ENCODE measurements at places on chromosomes 1 and 21.

DNA sequence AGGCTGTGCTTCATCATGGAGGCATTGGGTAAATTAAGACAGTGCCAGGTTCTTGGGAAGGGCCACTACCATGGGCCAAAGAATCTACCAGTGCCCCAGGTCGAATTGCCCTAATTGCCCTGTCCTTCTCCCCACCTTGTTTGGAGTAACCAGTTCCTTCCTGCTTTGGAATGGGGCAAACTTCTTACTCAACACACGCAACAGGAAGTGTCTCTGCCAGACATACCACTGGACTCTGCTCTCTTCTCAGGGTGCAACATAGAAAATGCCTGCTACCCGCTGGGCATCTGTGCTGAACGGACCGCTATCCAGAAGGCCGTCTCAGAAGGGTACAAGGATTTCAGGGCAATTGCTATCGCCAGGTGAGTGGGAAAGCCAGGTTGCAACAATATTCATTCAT lies 15.8 kb downstream of the CDA start:
- DNase-seq = no peak

DNA sequence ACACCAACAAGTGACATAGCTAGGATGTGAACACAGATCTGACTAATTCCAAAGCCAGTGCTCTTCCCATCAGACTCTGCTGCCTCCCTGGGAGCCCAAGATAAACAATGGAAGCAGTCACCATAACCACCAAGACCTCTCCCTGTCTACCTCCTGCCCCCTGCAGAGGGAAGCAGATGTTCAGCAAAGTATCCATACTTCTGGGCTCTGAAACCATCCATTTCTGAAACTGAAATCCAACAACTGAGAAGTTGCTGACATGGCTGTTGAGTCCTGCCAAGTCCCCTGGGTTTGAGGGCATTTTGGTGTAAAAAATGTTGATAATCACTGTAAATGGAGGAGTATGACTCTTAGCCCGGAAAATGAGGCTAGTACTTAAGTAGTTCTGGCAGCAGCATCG lies 102.1 kb downstream of the TYW3 start:
- no peak for DNase-seq

DNA sequence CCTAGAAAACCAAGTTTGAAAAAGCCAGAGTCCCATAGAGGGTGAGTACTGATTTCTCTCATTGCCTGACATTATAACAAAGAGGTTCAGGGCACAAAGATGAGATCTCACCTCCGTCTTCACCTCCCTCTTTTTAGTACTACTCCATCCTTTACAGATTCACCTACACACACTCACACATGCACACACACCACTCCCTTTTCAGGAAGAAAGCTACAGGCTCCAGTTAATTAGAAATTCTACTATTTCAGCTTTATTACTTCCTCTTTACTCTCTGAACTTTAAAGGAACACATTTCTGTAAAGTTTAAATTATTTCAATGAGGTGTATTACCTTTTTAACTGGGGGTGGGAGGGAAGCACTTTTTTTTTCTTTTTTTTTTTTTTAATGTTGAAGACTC lies 59.6 kb upstream of the PRDX6 start:
- no peak for DNase-seq

DNA sequence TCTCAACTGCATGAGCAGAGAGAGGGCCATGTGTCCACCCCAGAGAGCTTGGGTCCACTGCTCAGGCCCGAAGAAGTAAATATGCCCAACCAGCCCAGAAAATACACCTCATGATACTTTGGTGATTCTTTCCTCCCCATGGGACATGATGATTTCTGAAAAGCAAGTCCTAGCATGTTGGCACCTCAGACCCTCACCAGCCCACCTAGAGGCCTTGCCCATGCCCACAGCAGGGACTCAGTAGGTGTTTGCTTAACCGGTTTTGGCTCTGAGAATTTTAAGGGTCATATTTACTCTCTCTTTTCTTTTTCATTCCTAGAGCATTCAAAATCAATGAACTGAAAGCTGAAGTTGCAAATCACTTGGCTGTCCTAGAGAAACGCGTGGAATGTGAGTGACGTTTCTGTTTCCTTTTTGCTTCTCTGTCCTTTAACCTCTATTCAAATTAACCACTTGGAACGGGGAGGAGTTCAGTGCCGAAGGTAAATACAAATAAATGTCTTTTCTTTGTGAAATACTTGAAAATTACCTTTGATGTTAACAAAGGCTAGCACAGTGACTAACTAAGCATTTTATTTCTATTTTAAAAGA lies 79.7 kb downstream of the PDE9A start:
- no peak for DNase-seq

DNA sequence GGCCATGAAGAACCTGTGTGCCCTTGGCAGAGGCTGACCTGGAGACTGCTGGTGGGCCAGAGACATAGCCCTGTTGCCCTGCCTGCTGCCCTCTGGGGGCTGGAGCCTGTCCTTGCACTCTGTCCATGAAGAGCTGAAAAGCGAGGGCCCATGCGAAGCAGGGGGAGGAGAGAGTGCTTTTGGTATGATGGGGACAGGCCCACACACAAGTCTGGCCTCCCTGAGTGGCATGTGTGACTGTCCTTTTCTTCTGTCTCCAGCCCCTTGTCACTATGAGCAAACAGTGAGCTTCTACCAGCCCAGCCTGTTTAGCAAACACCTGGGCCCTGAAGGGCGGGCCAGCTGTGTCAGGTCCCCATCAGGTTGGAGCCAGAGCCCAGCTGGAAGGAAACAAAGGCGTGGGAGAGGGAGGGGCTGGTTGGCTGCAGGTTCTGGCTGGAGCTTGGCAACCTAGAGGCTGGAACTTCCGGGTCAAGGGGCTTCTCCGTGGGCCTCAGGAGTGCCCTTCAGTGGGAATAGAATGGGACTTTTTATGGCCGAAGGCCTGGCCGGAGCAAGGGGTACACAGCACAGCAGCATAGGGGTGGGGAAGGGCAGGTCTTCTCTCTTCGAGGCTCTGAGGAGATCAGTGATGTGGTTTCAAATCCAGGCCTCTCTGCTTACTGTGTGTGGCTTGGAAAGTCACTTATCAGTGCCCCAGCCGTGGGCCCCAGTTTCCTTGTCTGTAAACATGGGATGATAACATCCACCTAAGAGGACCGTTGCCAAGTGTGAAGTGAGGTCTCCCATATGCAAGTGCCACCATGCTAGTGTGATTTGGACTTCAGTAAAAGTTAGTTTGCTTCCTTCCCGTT lies 14.3 kb downstream of the QSOX1 start:
- DNase-seq = peak; percentile 53

Data from AG20443 (cell line).